Smooth muscle cell of trachea (primary cell): ENCODE measurements at places on chromosomes 7 and 10. TPM values are rescaled to one million over a fixed set of nuclear protein-coding genes. Genes with fewer than 3 reads are reported as not detected.

The ASB15 gene
- total RNA-seq: not detected in 2 replicates

The CRHR2 gene
- total RNA-seq: not detected in 2 replicates

The CASP7 gene
- total RNA-seq: 29.2 and 35.6 TPM in 2 replicates

The SFTPA1 gene
- not detected in 2 replicates for total RNA-seq

The BMI1 gene
- total RNA-seq: 58.4 and 65.2 TPM in 2 replicates

The HTR5A gene
- total RNA-seq: not detected in 2 replicates

The COL13A1 gene
- 17.2 and 21.5 TPM in 2 replicates for total RNA-seq

The TMEM196 gene
- total RNA-seq: not detected in 2 replicates

The SORCS1 gene
- under 0.01 TPM in 1 of 2 replicates, not detected in the other for total RNA-seq

The TAS2R4 gene
- total RNA-seq: 0.58 and 1.7 TPM in 2 replicates

The MEOX2 gene
- 0.83 and 6.1 TPM in 2 replicates for total RNA-seq

The FAM107B gene
- 31.6 and 50.0 TPM in 2 replicates for total RNA-seq
